ENCODE measurements at places on chromosomes 2 and 18.

DNA sequence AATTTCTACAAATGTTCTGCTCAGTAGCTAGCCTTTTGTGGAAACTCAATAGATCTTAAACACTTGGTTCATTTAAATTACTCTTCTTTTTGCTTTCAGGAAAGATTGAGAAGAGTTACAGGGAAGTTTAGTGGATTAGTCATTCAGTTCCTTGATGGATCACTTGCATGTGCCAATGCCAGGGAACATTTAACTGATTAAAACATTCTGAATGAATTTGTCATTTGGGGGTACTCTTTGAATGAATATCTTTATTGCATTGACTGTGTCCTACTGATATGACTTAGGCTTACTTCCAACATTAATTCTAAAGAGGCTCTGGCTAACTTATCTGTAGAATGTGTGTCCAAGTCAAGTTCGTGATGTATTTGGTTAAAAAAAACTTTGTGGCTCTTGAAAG, 199.8 kb downstream of the PLCL1 start:
- no peak for DNase-seq

DNA sequence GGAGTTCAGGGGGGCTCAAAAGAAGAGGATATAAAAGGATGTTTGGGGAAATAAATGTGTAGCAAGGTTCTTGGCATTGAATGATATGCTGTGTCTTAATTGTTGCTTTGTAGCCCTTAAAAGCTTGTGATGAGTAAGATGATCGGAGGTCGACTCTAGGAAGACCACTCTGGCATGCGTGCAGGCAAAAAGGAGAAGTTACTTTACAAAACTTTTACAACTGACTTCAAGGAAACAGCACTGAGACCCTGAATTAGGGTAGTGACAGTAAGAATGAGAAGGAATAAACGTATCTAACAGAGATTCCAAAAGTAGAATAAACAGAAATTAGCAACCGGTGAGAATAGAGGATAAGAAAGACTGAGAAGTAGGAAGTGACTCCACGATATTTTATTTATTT, 228.7 kb upstream of the TANK start:
- no peak for DNase-seq

- no peak for DNase-seq
Observed at GRCh38 chr2:18763338-18763737, 174.0 kb upstream of the NT5C1B start.

GRCh38 chr2:159454185-159454584, 162.2 kb downstream of the BAZ2B start:
- DNase-seq = no peak

GRCh38 chr18:42045346-42045745, 90.3 kb downstream of the PIK3C3 start:
- DNase-seq = no peak

- no peak for DNase-seq
Observed at GRCh38 chr2:18871430-18871829, 282.1 kb upstream of the NT5C1B start.

GRCh38 chr2:94879982-94880377, 8.8 kb downstream of the TEKT4 start:
- no peak for DNase-seq

DNA sequence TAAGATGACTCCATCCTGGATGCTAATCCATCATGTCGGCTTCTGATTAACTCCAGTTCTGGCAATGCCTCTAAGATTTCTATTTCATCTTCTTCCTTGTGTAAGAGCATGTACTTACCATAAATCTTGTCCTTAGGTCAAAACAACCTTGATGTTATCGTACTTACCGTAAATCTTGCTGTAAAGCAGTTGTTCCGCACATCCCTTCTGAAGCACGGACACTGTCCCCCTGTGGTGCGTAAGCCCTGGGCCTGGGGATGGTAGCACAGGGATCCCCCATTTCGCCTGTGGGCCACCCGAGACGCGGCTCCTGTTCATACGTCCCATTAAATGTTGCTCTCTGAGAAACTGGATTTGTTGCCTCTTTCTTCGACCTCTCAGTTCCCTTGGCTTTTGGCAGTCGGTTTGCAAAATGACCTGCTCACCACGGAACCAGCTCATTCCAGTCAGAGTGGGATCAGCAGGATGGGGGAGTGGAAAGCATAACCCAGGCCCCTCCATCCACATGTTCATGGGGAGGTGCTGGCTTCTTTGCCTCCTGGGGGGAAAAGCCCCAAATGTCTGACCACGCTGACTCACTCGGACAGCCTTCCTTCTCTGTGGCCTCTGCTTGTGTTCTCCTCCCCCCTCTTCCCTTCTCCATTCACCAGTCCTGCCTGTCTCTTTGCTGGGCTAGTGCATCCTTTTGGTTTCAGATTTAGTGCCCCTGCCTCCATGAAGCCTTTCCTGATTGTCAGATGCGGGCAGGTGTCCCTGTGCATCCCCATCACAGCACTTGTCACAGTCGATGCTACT, 49.9 kb downstream of the RAB31 start:
- no peak for DNase-seq

DNA sequence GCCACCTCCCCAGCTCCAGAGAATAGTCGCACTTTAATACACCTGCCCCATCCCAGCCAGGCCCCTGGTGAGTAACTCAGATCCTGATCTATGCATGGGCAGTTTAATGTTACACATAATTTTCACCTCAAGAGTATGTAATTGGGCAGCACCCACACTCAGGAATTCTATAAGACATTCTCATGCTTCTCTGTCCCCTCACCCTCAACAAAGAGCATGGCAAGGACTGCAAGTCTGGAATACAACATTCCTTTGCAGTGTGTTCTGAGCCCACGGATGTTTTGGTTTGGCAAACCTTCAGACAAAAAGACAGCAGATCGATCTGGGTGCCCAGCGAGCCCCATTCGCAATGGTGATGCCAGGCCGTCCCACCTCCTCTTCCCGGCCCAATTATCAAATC, 4.9 kb upstream of the SLC14A1 start:
- no peak for DNase-seq

DNA sequence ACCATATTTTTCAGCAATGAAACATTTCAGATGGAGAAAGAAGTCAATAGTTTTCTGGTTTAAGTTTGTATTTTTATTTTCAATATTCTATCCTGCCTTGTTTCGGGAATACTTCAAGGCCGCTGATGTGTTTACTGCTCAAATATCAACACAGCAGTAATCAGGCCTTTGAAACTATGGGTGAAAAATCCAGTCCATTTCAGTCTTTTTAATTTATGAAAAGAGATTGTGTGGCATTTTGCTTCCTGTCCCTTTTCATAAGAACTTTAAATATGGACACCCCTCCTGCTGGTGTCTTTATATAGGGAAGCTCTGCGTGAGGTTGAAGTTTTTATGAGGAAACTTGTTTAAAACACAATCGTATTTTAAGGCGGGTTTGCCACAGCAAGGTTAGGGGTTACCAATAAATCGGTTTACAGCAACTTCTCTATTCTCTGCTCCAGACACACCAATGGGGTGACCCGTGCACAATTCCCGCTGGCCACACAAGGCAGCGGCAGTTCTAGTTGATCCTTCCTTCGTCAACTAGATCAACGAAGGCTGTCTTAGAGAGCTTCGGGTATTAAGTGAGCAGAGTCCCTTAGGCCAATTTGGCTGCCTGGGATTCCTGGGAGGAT, 1.2 kb upstream of the TANC1 start:
- DNase-seq = no peak

DNA sequence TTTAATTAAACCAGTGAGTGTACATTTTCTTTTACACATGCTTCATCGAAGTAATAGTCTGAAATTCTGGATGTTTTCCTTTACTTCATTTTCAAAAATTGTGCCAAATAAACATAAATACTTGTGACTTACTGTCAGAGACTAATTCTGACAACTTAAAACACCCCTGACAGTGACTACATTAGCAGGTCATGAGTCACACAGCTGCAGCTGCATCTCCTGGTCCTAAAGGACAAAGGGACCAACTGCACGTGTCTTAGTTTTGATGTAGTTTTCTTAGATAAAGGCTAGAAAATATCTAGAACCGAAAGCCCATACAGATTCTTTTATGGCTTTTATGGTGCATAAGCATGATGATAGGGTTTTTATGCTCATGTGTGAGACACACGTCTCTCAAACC, 29.6 kb upstream of the DSC3 start:
- no peak for DNase-seq

- no peak for DNase-seq
Observed at GRCh38 chr2:37865640-37866039, 59.4 kb upstream of the RMDN2 start.

DNA sequence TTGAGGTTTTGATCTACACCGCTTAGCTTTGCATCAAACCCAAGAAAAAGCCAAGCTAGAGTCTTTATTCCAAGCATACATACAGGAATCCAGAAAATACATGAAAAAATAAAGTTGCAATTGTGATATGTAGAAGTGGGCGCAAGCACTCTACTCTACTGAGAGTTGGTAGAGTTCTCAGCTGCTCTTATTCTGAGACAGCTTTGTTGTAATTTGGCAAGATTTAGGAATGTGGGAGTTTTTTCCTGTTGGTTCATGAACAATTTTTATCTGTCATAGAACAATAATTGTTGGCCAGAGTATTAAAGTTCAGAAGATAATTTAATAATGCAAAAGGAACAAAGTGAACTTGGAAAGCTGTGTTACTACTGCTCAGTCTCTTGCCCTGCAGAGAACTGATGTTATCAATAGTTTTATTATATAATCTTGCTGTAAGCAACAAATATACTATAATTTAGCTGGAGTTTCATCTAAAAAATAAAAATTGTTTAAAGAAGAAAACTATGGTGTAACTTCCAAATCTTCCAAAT, 302.0 kb upstream of the RND3 start:
- no peak for DNase-seq

GRCh38 chr2:211982162-211982561, 556.4 kb downstream of the ERBB4 start:
- no peak for DNase-seq

DNA sequence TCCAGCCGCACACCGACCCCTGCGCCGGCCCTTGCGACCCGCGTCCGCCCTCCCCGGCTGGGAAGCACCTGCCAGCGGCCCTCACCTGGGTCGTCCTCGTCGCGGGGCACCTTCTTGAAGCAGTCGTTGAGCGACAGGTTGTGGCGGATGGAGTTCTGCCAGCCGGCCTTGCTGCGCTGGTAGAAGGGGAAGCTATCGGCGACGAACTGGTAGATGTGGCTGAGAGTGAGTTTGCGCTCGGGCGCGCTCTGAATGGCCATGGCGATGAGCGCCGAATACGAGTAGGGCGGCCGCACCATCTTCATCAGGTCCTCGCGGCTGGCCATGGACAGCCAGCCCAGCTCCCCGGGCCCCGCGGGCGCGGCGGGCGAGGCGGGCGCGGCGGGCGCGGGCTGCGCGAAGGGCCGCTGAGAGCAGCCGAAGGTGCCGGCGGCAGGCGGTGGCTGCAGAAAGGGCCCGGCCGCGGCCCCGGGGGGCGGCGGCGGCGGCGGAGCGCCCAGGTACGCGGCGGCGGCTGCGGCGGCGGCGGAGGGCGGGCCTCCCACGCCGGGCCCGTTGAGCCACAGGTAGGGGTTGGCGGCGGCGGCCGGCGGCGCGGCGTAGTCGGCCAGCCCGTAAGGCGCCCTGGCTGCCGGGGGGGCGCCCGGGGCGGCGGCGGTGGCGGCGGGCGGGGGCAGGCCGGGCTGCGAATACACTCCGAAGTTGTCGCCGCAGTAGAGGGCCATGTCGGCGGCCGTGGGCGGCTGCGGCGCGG, 505 bp downstream of the FOXI3 start:
- DNase-seq = no peak

- DNase-seq = no peak
Observed at GRCh38 chr2:123688231-123688940, 336.7 kb upstream of the CNTNAP5 start.

GRCh38 chr2:119408221-119408619, 23.4 kb upstream of the TMEM37 start:
- no peak for DNase-seq

- DNase-seq = no peak
Observed at GRCh38 chr18:21439431-21439846, 161.1 kb downstream of the ESCO1 start.

DNA sequence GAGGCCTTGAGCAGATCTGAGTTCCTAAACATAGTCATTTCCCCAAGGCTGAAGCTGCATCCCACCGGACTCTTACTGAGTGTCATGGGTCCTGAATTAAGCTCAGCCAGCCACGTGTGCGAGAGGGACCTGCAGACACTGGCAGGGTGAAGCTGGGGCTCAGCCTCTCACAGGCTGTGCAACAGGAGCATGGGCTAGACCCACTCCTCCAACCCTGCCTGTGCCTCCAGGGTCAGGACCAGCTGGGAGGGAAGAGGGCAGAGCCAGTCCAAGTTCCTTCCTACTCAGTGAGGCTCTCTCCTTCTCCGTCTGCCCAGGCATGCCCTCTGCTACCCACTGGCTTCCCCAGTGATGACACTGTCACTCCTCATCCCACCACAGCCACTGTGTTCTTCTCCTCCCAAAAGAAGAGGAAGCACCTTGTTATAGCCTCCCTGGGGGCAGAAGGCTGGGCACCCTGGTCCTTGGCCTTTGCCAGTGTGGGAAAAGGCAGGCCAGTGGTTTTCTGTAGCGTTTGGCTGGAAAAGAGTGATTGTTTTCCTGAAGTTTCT, 78.9 kb downstream of the KCNF1 start:
- DNase-seq = no peak

DNA sequence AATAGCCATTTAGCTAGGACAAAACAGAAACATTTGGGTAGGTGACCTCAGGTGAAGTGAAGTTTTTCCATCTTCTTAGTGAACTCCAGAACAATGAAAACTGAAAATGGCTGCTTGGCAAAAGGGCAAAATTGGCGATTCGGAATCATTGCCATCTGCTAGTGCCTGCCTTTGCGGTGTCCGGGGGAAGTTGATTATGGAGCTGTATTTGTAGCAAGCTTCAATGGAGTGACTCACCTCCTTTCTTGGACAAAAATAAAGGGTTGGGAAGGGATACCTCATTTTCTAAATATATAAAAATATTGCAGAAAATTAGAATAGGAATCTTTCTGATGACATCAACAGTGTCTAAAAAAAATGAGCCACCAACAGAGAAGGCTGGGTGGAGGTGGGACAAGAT, 460.5 kb downstream of the TGIF1 start:
- no peak for DNase-seq

GRCh38 chr2:46847185-46847710, 68.4 kb downstream of the MCFD2 start:
- DNase-seq = no peak

DNA sequence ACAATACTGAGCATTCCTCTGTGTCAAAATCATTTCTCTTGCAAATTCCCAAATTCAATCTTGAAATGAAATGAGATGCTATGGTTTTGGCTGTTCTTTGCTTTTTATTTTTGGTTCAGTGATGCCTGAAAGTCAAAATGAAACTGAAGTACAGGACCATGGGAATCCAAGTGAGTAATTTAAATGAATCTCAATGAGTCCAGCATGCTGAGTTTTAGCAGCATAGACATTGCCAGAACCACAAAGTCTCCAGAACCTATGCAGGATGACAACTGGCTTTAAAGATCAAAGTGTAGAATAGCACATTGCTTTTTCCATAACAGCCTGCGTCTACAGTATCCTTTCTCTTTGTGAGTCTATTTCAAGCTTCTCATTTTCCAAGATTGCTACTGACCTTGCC, 1050.7 kb upstream of the PIK3C3 start:
- DNase-seq = no peak

GRCh38 chr2:218776488-218776887, 5.5 kb upstream of the CYP27A1 start:
- no peak for DNase-seq

- no peak for DNase-seq
Observed at GRCh38 chr18:7452331-7452730, 114.8 kb upstream of the PTPRM start.

- DNase-seq = no peak
Observed at GRCh38 chr2:557635-558301, 119.4 kb downstream of the TMEM18 start.

GRCh38 chr2:124395961-124396360, 370.9 kb downstream of the CNTNAP5 start:
- no peak for DNase-seq
